ENCODE measurements at places on chromosomes 12 and 14. TPM values are rescaled to one million over a fixed set of nuclear protein-coding genes. Genes with fewer than 3 reads are reported as not detected.

GPRC5D gene
- total RNA-seq: not detected

RPS6KA5 gene
- 18.4 TPM for total RNA-seq

TAS2R19 gene
- not detected for total RNA-seq

GRCh38 chr14:101499513-101499912 is 61.8 kb upstream of the DIO3 start:
- no peak for DNase-seq
- H3K4me3 ChIP-seq: no peak overlapping the region
- H3K36me3 ChIP-seq: no peaks in the 10 kb centered on the region
- no peaks in the 10 kb centered on the region for H3K4me1 ChIP-seq
- H3K27me3 ChIP-seq: peaks cover 6% of the 10 kb centered on the region
- no peak overlapping the region for H3K27ac ChIP-seq

DNA sequence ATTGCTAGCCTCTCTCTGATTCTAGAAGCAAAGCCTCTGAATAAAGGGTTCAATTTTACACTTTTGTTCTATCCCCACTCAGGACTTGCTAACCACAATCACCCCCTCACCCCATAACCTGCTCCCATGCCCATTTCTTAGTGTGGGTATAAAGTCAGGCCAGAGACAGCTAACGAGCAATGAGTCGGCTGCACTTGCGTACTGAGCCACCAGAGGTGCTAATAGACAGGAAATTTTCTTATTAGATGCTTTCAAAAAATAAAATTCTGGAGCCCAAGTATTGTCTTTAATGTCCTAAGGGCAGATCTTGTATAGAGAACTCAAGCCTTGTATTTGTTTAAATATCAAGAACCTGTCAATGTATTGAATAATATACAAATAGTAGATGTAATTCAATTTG is 256.9 kb downstream of the SYT1 start:
- H3K4me3 ChIP-seq: no peak overlapping the region
- H3K27me3 ChIP-seq: no peaks in the 10 kb centered on the region
- no peak overlapping the region for H3K27ac ChIP-seq
- DNase-seq: no peak
- no peaks in the 10 kb centered on the region for H3K4me1 ChIP-seq

DNA sequence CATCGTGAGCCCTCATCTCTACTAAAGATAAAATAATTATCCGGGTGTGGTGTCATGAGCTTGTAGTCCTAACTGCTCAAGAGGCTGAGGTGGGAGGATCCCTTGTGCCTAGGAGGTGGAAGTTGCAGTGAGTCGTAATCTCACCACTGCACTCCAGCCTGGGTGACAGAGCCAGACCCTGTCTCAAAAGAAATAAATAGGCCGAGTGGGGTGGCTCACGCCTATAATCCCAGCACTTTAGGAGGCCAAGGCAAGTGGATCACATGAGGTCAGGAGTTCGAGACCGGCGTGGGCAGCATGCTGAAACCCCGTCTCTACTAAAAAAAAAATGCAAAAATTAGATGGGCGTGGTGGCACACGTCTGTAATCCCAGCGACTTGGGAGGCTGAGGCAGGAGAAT is 70.9 kb downstream of the RESF1 start:
- H3K36me3 ChIP-seq: no peaks in the 10 kb centered on the region
- no peak overlapping the region for H3K27ac ChIP-seq
- H3K27me3 ChIP-seq: no peaks in the 10 kb centered on the region

All from gastrocnemius medialis (tissue), 4 donors.